Hematopoietic multipotent progenitor cell (in vitro differentiated cells): ENCODE measurements at places on chromosomes 11 and 22.
A peak's percentile ranks its signal among the peaks of the same experiment; 100 is the strongest.

DNA sequence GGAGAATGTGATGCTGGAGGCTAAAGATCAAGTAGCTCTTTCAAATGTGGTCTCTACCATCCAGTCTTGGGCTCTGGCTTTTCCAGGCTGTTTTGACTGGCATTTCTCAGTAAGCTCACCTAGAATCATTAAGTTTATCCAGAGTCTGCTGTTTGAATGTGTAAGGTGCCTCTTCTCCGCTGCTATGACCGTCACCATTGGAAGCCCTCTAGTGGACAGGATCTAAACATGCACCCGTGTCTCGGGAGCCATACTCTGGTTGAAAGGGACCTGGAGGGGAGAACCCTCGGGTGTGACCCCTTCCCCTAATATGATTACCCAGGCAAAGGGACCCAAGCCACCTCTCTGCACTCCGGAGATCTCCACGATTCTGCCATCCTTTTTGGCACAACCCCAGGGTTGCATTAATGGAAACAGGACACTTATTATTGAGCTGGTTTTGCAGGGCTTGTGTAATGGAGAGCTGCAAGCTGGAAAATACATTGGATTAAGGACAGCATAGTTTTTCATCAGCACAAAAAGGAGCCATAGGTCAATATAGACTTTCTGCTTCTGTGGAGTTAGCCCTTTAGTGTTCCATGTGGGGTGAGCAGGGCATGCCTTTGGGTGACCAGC lies 191.0 kb upstream of the LARGE1 start:
- DNase-seq = peak; percentile 6

- DNase-seq = no peak
Observed at GRCh38 chr22:50280708-50281383, 10.7 kb upstream of the MAPK11 start.

DNA sequence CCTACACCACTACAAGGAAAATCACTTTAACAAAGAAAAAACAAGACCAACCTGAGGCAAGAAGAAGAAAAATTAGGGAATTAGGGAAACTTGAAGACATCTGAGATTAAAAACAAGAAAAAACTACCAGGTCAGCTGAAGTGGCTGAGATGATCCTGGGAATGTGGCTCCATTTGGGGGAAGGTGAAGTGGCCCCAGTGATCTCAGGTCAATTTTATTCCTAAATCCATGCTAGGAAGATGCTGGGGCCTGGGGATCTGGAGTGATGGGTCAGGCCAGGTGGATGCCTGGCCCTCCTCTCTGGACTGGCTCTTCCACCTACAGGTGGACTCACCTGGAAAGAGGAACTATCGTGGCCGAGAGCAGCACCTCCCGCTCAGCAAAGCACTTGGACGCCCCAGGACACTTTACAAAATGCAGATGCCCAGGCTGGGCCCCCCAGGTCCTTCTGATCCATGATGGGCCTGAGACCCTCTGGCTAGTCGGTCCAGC lies 6.7 kb downstream of the TOP3B start:
- no peak for DNase-seq

DNA sequence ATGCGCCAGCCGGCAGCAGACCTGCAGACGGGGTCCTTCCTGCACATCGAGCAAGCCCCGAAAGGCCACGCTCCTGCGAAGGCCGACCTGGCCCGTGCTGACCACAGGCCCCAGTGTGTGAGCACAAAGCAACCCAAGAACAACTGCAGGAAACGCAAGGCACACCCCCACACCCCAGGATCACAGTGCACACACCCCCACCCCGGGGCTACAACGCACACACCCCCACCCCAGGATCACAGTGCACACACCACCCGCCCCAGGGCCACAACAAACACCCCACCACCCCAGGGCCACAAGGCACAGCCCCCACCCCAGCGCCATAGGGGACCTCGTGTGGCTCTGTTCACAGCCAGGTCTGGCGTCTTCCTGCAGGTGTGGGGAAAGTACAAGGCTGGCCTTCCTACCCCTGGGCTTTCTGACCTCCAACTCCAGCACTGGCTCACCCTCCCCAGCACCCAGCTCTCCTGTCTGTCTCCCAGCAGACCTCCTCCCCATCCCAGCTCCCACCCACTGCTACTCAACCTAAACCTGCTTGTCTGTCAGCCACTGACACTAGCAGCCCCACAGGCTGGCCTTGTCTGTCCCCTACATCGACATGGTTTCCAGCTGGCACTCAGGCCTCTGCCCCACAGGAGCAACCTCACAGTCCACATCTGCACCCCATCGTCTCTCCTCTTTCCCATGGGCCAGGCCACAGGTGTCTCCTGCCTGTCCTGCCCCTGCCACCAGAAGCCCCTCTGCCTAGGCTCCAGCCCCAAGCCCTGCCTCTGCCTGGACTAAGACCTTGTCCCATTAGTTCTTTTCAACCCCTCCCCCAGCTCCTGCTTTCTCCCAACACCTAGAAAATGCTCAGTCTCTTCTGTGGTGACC lies 20.5 kb upstream of the EFCAB6 start:
- DNase-seq = no peak

GRCh38 chr11:127625402-127625801 lies 624.8 kb upstream of the KIRREL3 start:
- no peak for DNase-seq

- no peak for DNase-seq
Observed at GRCh38 chr11:84173078-84173477, 886.9 kb upstream of the CCDC90B start.
